ENCODE measurements at places on chromosomes 7 and 10.

GRCh38 chr10:96524741-96525140 is 11.0 kb upstream of the TLL2 start:
- H3K4me1 ChIP-seq, result no peaks in the 10 kb centered on the region
- no peaks in the 10 kb centered on the region for H3K36me3 ChIP-seq
- no peak overlapping the region for H3K4me3 ChIP-seq
- H3K27me3 ChIP-seq, result no peaks in the 10 kb centered on the region
- DNase-seq, result no peak

DNA sequence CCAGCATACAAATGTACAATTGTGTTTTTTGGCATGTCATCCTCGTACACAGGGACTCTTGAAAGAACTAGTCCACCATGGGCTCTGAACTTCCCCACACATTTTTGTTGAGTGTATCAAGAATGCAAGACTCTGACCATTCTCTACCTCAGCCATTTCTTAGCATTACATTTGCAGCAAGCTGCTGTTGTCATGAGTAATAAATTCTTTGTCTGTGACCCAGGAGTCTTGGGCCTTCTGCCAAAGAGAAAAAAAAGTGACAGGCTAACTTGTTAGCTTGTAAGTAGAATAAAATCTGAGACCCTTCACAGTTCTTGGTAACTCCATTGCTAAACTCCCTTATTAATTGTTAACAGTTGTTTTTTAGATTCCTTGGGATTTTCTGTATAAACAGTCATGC is 542.3 kb upstream of the MBL2 start:
- H3K27me3 ChIP-seq, result no peaks in the 10 kb centered on the region
- no peaks in the 10 kb centered on the region for H3K4me1 ChIP-seq
- no peak overlapping the region for H3K4me3 ChIP-seq
- H3K36me3 ChIP-seq, result no peaks in the 10 kb centered on the region

DNA sequence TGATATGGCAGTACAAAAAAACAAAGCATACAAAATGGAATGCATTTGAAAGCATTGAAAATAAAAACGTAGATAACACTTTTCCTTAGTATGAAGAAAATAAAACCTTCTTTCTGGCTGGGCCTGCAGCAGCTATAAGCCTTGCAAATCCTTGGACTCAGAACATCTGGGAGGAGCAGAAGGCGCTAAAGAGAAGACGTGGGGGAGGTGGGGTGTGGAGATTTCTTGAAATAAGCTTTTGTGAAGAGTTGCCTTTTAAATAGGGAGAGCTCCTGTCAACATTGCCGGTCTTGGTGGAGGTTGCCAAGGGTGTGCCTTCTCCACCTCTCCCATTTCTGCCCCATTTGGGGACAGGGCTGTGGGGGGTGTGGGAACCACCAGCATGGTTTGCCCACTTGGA is 128.7 kb downstream of the TMEM178B start:
- H3K27me3 ChIP-seq, result no peaks in the 10 kb centered on the region
- H3K36me3 ChIP-seq, result no peaks in the 10 kb centered on the region
- no peak for DNase-seq
- no peak overlapping the region for H3K4me3 ChIP-seq

DNA sequence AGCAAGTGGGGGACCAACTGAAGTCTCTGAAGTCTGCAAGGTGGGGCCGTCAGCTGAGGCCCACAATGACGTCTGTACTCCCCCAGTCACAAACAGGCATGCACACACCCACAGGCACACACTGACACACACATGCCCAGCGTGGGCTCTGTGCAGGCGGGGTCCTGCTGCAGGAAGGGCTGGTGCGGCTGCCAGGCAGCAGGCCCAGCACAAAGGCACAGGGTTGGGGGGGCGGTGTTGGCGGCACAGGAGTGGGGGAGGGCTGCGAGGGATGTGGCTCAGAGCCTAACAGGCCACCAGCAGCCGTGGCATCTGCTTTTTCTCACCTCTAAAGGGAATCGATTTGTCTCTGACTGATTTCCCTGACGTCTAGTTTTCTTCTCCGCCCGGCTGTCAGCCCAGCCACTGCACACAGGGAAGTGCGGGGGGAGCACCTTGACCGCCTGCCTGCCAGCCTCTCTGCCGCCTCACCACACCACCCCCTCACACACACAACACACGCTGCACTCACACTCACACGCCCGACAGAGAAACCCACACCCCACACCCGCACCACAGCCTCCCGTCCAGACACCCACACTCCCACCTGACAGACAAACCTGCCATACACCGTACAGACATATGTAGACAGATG is 43.5 kb upstream of the ZMIZ1 start:
- no peak overlapping the region for H3K4me3 ChIP-seq
- H3K36me3 ChIP-seq, result no peaks in the 10 kb centered on the region
- no peaks in the 10 kb centered on the region for H3K27me3 ChIP-seq

DNA sequence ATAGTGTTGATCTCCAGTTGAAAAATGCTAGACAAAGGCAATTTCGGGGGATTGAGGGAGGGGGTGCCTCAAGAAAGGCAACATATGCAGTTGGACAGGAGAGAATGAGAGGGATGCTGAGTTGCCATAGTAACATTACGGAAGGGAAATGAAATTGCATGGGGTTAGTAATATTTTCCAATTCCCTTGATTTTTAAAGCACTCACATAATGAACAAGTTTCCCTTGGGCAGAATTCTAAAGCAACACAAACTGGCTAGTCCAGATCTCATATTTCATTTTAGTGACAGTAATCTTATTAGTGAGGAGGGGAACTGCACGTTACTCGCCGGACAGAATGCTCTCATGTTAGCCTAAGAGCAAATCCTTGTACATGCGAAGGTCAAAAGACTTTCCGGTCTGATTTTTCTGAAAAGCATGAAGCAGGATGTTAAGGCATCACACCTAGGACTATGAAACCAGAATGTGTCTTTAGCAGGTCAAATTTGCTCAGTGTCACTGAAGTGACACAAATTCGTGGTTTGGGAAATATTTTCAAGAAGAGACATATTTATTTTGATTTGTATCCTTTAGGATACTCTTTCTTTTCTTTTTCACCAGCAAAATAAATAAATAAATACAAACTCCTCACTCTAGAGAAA is 165.5 kb downstream of the ANK3 start:
- no peak overlapping the region for H3K4me3 ChIP-seq
- H3K27ac ChIP-seq, result no peak overlapping the region
- H3K4me1 ChIP-seq, result no peaks in the 10 kb centered on the region
- H3K36me3 ChIP-seq, result no peaks in the 10 kb centered on the region

DNA sequence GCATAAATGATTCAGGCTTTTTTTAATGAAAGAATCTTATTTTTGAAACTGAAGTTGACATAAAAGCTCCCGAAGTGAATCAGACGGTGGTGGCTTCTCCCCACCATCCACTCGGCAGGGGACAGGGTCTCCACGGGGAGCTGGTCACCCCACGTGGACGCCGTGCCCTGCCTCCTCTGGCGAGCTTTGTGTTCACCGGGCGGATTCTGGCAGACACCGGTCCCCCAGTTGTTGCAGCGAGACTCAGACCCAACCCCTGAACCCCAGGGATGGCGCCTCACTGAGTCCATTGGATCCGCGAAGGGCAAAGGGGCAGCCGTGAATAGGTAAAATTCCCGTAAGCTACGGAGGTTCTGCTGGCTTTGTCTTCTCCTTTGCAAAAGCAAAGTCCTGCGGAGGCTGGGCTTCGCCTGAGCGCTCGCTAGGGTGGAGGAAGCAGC is 38.4 kb downstream of the PTPRN2 start:
- no peaks in the 10 kb centered on the region for H3K36me3 ChIP-seq
- no peak overlapping the region for H3K27ac ChIP-seq
- peaks cover 2% of the 10 kb centered on the region for H3K27me3 ChIP-seq
- peaks cover 12% of the 10 kb centered on the region for H3K4me1 ChIP-seq
- peak; percentile 75 for DNase-seq
